ENCODE measurements at places on chromosomes 2 and 18. TPM values are rescaled to one million over a fixed set of nuclear protein-coding genes. Genes with fewer than 3 reads are reported as not detected.

- peak; percentile 28 for DNase-seq
These were observed 103.8 kb upstream of the ST3GAL5 start for GRCh38 chr2:85992611-85993010.

DNA sequence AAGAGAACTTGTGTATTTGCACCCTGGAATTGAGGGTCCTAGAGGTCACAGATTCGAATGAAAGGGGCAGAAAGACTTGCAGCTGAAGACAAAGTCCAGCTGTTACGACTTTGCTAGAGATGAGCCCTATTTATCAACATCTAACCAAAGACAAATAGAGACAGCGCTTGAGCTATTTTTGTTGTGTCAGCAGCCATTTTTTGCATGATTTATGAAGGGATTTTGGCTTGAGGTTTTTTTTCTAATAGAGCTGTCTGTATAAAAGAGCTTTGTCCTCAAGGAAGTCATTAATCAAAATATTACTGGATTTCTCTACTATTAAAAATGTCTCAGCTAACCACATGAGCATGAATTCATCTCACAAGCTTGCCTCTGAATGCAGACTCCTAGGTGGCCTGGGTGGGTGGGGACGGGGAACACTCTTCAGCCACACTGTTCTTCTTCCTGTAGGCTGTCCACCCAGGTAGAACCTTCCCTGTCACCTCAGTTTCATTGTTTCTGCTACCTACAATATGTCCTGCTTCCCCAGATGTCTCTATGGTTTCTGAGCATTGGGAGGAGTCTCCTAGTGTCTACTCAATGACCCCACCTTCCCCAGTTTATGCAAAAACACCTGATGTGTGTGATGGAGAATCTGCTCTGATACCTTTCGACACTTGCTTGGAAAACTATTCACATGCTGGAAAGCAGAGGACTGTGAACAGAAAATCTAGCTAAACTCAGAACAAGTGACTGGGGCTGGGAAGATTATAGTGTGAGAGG, 7.2 kb upstream of the CD226 start:
- no peak for DNase-seq

DNA sequence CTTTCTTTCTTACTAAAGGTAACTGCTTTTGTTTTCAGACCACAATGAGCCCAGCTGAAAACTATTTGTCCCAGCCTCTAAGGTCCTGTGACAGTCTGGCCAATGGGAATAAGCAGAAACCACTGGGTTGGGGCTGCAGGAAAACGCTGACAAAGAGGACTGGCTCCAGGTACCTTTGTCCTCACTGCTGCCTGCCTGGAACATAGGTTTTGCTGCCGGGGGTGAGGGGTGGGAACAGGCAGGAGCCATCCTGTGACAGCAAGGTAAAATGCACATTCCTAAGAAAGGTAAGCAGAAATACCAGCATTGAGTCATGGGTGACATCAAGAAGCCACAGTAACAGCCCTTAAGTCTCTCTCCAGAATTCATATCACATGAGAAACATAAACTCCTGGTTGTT, 21.6 kb downstream of the PTPN2 start:
- no peak for DNase-seq

TM4SF20 gene
- not detected for total RNA-seq

DNA sequence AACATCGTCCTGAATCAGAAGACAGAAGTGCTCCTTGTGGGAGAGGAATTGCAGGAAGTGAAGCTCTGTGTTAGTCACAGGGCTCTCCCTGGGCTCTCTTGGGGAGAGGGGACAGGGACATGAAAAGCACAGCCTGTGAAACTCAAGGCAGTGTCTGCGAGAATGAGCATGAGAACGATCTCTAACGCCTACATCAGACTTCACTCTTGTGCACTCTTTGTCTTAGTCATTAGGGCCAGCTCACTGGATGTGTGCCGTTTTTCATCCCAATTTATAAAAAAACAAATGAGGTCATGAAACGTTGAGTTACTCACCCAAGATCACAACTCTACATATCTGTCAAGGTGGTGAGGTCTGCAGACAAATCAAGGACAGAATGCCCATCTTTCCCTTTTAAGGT, 27.0 kb upstream of the TWIST2 start:
- no peak for DNase-seq

SERPINB4 gene
- 0.26 TPM for total RNA-seq

CFAP210 gene
- not detected for total RNA-seq

LIMS4 gene
- total RNA-seq, result 2.7 TPM

CFAP65 gene
- total RNA-seq, result not detected

KCNS3 gene
- 4.9 TPM for total RNA-seq

DNA sequence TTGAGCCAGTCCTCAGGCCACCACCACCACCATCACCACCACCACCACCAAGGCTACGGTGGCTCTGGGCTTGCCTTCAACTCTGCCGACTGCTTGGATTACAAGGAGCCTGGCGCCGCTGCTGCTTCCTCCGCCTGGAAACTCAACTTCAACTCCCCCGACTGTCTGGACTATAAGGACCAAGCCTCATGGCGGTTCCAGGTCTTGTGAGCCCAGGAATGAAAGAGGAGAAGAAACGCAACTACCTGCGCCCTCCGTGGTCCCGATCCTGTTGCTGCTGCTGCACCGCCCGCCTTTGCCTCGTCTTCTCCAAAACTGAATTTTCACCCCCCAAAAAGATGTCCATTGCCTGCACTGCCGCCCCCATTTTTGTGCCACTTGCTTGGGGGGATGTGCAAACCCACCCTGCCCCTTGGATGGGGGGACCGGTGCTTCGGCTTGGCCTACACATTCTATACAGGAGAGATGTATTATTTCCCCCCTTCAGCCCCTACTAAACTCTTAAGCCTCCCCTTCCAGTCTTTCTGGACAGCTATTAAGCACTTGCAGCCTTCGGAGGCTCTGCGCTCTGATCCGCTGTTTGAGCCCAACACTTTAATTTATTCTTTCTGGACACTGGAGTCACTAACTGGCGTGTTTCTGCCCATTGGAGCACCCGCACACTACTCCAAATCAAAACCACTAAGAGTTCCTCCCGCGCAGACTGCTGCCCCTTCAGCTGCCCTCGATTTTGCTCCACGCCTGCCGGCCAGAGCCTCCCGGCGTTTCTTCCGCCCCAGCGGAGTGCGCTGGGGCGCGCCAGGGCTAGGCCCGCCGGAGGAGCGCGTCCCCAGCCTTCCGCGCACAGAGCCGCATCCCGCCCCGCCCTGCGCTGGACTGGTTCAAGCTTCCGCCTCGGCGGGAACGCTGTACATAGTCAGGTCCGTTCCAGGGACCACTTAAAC, 5.7 kb downstream of the OTX1 start:
- DNase-seq, result no peak

MEP1B gene
- not detected for total RNA-seq

DNA sequence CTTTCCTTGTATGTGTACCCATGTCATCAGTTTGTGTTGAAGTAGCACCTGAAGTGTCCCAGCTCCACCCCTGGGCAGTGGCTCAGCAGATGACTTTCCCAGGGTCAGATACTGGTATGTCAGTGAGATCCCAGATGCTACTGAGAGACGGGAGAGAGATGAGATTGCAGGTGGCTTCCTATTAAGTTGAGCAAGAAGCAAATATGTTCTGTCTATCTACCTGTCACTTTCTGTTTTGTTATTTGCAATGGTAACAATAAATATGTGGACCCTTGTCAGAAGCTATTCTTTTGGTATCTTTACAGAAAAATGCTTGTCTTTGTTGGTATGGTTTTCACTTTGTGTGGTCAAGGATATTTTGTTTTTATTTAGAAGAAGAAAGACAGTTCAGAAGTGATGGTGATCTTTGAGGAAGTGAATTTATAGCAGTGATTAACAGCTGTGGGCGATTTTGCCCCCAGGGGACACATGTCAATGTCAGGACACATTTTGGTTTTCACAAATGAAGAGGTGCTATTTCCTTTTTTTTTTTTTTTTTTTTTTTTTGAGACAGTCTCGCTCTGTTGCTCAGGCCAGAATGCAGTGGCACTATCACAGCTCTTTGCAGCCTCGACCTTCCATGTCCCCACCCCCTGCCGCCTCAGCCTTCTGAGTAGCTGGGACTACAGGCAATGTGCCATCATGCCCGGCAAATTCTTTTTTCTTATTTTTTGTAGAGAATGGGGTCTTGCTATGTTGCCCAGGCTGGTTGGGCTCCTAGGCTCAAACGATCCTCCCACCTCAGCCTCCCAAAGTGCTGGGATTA, 21.4 kb downstream of the MGAT5 start:
- DNase-seq, result no peak

SLC14A1 gene
- total RNA-seq, result 5.1 TPM

UGT1A8 gene
- not detected for total RNA-seq

DNA sequence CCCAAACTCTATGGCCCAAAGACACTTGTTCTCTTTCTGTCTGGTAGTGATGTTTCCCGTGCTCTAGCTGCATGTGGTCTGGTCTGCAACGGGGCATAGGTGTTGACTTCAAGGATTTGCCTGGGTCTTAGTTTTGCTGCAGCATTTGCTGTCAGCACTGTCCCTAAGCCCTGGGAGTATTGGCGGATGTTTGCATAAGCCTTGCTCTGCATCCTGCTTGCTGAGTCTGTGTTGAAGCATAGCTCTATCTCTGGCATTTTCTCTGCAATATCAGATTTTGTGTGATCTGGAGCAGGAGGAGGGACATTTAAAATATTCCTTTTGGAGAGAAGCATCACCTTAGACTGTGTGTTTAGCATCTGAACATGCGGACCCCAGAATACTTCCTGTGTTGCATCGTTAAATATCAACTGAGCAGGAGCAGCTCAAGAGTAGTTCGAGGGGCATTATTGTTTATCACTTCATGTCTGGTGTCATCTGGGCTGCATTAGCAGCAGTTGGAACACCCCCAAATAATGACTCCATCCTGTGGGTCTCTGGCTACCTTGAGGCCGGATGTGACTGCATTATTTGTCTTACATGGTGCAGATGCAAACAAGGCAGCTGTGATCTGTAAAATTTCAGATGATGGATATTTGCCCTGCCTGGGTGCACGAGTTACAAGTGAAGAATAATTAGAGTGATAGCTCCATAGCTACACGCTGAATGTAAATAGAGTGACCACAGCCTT, 231.7 kb downstream of the TRIB2 start:
- peak; percentile 19 for DNase-seq

DNA sequence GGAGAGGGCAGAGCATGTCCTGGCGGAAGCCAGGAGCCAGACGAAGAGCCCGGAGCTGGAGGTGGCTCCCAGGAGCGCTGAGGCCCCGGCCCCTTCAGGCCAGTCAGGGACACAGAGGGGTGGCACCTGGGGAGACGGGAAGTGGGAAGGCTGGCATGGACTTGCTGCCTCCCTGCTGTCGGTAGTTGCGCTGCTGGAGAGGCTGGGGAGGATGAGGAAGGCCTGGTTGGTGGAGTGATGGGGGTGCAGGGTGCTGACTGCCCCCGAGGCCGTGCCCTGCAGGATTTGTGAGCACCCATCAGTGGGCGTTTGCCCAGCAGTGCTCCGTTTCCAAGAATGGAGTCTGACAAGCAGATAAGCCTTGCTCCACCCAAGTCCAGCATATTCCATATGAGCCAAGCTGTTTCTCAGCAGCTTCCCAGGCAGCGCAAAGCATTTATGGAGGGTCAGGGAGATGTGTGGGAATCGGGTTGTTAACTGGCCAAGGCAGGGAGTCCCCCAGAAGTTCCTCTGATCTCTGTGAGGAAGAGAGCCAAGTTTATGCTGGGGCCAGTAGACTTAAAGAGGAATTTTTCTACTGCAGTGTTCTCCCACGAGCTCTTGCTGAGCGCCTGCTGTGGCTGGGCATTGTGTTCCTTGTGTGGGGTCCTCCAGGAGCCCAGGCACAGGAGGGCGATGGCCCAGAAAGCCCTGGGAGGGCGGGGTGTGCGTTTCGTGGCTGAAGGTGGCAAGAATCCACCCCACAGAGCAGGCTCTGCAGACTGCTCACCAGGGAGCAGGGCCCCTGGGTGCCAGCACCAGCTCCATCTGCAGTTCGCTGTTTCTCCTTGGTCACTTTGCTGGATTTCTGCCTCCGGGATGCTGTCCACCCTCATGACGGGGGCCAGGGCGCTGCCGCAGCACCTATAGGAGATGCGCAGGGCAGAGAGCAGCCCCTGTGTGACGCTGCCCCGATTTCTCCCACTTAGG, 250.2 kb downstream of the ALPK2 start:
- no peak for DNase-seq
